ENCODE measurements at places on chromosomes 6 and 20.
A peak's percentile ranks its signal among the peaks of the same experiment; 100 is the strongest.

DNA sequence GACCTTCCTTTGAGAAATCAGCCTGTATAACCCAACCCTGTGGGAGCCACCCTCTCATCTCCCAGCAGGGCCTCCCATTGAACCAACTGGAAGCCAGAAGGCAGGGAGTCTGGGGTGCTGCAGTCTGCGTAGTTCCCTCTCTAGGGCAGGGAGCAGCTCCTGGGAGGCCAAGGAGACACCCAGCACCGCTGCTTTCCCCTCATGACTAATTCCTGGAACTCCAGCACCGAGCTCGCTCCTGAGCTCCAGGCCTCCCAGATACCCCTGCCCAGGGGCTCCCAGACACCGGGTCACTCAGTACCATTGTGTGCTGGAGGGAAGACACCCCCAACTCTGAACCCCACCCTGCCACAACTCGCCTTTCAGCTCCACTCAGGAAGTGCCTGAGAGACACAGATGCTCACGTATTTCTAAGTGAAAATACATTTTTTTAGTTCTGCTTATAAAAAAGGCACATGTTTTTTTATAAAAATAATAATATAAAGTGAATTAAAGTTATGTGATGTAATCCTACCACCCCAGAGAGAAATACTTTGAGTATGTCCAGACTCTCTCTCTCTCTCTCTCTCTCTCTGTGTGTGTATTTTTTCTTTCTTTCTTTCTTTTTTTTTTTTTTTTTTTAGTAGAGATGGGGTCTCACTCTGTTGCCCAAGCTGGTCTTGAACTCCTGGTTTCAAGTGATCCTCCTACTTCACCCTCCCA lies 17.5 kb downstream of the PIM1 start:
- DNase-seq = no peak

- DNase-seq = no peak
These were observed 131.9 kb downstream of the FYN start for GRCh38 chr6:111741177-111741952.

DNA sequence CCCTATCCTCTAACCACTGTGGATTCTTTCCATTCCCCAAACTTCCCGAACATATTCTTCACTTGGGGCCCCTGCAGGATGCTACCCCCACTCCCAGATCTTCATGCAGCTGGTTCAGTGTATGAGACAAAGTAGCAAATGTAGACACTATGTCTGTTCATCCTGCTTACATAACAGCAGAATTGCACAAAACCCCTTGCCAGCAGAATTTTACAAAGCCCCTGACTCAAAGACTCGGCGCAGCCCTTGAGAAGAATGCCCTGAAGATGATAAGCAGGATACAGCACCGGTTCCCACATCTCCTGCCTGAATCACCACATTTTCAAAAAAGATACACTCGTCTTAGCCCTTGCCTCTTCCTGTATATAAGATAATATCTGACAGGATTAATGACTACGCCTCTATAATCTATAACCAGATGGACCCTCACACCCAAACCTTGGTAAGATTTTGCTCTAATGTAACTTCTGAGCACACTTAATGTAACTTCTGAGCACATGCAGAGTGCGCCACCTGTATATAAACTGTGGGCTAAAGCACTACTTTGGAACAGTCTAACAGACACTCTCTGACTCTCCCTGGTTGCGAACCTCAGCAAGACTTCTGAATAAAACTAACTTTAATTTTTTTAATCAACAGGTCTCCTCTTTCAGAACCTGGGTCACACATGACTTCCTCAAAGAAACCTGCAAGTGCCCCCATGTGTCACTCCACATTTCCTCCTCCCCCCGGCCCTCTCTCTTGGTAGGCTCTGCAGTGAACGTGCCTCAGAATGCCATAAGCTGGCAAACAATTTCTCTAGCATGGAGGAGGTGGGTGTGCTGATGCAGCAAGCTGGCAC lies 28.7 kb downstream of the RALGAPA2 start:
- DNase-seq = no peak

- DNase-seq = no peak
These were observed 298.4 kb downstream of the UTRN start for GRCh38 chr6:144583614-144583954.

DNA sequence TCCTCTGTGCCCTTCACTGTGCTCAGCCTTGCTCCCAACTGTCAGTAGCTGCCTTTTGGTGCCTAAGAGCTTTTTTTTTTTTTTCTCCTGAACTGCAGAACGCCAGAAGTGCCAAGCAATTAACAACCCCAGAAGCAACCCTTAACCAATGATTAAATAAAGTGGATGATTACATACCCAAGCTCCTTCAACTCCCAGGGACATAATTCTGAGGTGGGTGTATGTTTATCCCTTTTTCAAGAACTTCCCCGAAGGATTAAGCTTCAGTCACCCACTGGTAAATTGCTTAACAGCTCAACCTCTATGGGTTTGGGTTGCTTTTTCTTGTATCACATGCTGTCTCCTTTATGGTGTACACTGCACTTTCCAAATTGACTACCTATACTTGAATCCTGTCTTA lies 41.1 kb downstream of the KLHL31 start:
- no peak for DNase-seq

DNA sequence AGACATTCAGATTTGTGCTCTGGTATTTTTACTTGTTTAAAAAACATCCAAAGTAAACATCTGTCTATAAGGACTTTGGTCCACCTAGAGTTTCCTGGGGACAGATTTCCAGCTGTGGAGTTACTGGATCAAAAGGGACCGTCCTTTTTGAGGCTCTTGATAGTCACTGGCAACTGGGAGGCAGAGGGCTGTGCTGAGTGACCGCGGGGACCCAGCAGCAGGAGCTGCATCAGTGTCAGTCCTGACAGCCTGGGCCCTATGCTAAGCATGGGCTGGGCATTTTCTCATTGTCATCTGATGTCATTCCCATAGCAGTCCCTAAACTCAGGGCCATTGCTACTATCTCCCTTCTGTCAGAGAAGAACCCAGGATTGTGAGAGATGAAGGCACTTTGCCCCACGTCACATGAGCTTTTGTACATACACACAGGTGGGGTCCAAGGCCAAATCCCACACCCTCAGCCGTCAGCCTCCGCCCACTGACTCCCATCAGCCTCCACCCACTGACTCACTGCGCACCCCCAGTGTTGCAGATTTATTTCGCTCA lies 293.8 kb downstream of the TAF4 start:
- DNase-seq = no peak

DNA sequence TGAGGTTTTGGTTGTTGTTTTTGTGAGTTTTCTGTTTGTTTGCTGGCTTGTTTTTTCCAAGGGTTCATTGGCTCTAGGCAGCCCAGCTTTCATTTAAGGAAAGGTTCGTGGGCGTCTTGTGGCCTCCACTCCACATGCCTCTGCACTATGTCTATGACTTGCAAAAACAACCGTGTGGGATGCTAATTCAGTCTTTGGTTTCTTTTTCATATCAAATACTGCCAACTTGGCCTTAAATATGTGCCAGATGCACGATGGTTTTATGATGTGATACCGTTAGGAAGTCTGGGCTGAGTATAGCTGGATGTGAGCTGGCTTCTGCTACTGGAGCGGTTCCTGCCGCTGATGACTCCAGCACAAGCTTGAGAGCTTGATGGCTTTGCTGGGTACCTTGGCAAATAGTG lies 96.3 kb downstream of the BMP2 start:
- no peak for DNase-seq

DNA sequence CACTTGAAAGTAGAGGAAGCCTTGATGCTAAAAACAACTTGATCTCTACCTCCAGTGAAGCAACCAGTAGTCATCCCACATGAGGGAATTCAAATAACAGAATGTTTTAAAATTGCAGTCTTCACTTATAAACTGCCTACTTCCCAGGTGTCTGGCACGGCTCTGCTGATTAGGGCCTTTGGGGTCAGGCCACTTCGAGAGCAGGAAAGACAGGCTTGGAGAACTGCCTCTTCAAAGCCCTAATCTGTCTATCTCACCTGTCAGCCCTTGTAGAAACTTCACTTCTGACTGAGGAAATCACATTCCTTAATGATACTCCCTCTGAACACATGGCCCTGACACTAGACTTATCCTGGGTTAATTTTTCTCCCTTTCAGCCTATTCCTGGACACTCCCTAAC lies 458.6 kb downstream of the TENT5A start:
- DNase-seq = no peak

- DNase-seq = no peak
These were observed 59.7 kb downstream of the RBM38 start for GRCh38 chr20:57450931-57451330.

- no peak for DNase-seq
These were observed 133.0 kb downstream of the PAK5 start for GRCh38 chr20:9705722-9706476.

DNA sequence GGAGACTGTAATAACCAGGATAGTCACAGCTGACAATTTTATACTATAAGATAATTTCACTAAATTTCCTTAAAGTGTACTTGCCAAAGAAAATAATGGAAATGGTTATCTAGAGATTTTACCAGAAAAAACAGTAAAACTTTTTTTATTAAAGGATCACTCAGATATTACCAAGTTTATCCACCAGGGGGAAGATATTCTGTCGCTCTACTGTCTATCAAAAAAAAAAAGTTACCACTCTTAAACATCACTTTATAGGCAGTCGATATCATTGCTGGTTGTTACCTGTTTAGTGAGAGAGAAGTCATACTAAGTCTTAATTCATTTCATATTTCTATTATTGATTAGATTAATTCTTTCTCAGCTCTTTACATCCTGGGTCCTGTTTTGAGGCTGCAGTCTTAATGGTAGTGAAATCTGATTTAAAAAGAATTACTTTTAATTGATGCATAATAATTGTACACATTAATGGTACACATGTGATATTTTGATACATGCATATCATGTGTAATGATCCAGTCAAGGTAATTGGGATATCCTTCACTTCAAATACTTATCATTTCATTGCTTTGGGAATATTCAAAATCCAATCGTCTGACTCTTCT lies 18.9 kb downstream of the L3MBTL3 start:
- DNase-seq = no peak

DNA sequence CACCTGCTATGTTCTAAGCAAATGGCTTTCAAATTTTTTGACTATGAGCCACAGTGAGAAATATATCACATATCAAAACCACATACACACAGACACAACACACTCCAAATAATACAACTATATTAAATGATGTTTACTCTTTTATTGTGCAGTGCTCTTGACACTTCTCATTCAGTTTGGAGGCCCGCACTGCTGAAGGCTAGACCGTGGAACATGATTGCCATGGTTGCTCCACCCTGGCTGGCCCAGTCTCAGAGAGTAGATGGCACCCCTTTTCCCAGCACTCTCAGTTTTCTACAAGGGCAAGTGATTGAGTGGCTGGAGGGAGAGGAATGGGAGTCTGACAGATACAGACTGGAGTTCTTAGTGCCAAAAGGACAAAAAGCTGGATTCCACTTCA lies 86.9 kb downstream of the SH3BGRL2 start:
- no peak for DNase-seq

DNA sequence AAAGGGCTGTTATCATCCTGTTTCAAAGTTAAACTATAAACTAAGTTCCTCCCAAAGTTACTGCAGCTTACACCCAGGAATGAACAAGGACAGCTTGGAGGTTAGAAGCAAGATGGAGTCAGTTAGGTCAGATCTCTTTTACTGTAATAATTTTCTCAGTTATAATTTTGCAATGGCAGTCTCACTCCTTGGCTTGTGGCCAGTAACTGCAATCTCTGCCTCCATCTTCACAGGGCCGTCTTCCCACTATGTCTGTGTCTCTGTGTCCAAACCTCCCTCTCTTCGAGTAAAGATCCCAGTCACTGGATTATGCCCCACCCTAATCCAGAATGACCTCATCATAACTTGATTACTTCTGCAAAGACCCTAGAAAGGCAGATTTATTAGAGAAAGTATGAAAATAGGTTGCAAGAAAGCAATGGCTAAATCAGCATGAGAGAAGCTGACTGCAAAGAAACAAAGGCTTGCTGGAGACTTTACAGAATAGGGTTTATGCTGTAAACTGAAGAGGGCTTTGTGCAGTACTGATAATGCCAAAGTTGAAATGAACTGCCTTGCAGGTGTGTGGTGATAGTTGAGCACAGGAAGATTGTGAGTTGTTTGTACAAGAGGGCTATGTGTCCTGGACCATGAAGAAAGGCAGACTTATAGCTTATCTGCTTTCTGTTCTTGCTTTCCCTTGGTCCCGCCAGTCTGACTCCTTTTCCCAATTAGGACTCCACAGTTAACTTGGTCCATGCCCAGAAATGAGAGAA lies 28.4 kb downstream of the GPX6 start:
- no peak for DNase-seq

GRCh38 chr20:52800734-52801627 lies 171.2 kb upstream of the TSHZ2 start:
- DNase-seq = no peak

GRCh38 chr6:163398815-163399214 lies 15.7 kb upstream of the QKI start:
- DNase-seq = no peak

DNA sequence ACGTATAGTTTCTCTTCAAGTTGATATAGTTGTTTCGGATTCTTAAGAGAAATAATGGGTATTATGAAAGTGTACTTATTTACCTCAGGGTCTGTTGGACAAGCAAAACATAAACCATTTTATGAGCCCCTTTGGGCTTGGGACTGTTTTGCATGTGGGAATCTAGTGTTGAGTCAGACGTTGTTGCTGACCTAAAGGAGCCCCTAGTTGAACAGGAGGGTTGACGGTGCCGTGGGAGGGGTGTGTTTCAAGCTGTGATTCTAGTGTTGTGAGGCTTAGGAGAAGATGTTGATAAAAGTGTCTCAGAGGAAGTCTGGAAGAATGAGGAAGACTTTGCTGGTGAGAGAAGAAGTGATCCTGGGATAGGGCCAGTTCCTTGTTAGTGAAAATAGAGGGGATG lies 140.0 kb downstream of the ARID1B start:
- DNase-seq = no peak

- no peak for DNase-seq
These were observed 324.1 kb upstream of the GJE1 start for GRCh38 chr6:141808662-141809061.

- DNase-seq = no peak
These were observed 89.7 kb downstream of the TCP11 start for GRCh38 chr6:35051396-35051795.

DNA sequence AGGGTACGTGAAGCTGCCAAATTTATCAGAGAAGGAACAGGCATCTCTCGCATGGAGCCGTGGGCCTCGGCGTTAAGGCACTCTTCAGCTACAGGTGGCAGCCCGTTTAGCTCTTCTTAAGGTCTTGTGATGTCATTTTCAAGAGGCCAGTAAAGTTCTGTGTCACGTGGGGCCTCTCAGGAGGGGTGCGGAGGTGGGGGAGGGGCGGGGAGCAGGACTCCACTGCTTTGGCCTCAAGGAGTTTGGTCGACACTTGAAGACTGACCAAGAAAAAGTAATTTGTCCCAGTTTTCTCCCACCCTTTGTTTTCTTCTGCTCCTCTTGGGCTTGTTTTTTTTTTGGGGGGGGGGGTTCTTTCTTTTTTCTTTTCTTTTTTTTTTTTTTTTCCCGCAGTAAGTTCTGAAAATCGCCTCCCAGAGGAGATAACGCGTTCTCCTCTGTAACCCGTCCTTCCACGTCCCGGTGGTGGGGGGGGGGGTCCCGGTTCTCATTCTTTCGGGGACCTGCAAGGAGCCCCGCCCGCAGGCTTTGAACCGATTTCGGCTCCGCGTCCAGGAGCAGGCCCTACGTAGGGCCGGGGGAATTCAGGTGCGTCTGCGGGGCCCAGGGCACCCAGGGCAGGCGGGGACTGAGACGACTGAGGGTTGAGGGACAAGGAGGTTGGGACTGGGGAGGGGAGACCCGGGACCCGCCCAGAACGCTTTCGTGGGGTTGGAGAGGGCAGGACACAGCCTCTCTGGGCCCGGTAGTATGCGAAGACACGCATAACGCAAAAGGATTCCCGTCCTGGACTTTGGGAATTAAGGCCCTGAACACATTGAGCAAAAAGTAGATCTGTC lies 26.0 kb downstream of the GPX6 start:
- DNase-seq = peak; percentile 67
